Lung (tissue), 17 donors: ENCODE measurements at places on chromosomes 3 and 15. TPM values are rescaled to one million over a fixed set of nuclear protein-coding genes. Genes with fewer than 3 reads are reported as not detected.

GP9 gene
- 0.40 TPM for total RNA-seq

DNA sequence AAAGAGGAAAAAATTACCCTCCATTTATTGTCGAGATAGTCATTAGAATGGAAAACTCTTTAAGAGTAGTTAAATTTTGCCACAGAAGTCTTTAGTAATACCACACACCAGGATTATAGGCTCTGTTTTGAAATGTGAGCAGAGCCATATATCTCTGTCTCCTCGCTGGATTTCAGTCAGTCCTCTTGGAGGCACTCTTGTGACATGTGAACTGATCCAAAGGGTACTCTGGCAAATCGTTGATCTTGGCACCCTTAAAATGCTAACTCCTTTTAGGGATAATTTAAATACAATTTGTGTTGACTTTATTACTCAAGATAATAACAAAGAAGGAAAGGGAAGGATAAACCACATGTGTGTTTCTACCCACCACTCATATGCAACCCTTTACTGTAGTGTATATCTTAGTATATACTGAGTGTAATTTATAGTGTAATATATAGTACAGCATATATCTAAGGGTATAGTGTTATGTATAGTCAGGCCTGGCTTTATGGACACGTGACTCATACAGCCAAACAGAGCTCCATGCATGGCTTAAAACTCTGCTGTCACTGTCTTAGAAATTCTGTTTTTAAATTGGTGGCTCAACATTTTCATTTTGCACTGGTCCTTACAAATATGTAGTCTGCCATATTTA, 12.3 kb upstream of the KPNA4 start:
- no peak overlapping the region for H3K4me3 ChIP-seq
- H3K4me1 ChIP-seq = peaks cover 2% of the 10 kb centered on the region
- no peaks in the 10 kb centered on the region for H3K27me3 ChIP-seq
- no peak for DNase-seq
- H3K27ac ChIP-seq = no peak overlapping the region

DNA sequence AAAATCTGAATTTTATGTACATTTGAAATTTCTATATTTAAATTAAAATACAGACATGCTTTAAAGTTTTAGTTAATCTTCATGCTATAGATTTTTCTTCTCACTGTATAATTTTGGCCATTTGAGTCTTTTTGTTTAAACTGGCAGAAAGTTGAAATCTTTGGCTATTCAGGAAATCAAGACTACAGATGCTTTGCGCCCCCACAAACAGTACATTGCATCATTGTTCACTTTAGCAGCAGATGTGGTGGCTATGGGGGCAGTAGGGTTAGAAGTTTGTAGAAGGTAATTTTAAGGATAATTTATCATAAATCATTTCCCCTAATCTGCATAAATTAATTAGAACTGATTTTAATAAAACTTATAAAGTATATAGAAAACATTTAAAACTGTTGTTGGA, 20.9 kb downstream of the SPPL2A start:
- no peak for DNase-seq
- H3K4me3 ChIP-seq = no peak overlapping the region
- H3K27me3 ChIP-seq = no peaks in the 10 kb centered on the region
- no peaks in the 10 kb centered on the region for H3K36me3 ChIP-seq

GRCh38 chr15:98442901-98443300, 205.4 kb upstream of the IGF1R start:
- peaks cover 8% of the 10 kb centered on the region for H3K4me1 ChIP-seq
- no peaks in the 10 kb centered on the region for H3K27me3 ChIP-seq
- H3K27ac ChIP-seq = no peak overlapping the region
- H3K4me3 ChIP-seq = no peak overlapping the region
- no peaks in the 10 kb centered on the region for H3K36me3 ChIP-seq

DNA sequence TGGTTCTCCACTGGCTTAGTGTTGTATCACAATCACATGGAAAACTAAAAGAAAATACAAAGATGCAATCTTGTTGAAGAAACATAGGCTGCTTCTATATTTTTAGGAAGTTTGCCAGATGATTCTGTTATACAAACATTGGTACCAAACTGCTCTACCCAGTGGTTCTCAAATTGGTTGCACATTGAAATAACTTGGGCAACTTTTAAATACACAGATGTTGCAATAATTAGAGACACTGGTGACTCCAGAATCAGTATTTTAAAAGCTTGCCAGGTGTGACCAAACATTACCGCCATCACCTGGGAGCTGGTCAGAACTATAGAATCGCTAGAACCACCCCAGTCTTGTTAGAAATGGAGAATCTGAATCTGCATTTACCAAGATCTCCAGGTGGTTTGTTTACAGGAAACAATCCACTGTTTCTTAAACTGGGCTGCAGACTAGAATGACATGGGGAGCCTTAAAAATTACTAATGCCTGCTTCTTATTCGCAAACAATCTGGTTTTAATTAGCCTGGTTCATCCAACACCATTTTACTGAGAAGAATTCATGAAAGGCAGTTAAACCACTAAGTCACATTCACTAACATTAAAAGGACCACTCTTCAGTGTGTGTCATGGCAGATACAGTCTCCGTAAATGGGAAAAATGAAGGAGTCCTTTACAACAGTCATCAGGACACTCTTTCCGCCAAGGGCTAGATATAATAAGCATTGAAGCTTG, 76.5 kb downstream of the ACAP2 start:
- H3K36me3 ChIP-seq = peaks cover 2% of the 10 kb centered on the region
- H3K4me1 ChIP-seq = no peaks in the 10 kb centered on the region
- no peak overlapping the region for H3K27ac ChIP-seq
- no peak for DNase-seq
- H3K27me3 ChIP-seq = no peaks in the 10 kb centered on the region

DNA sequence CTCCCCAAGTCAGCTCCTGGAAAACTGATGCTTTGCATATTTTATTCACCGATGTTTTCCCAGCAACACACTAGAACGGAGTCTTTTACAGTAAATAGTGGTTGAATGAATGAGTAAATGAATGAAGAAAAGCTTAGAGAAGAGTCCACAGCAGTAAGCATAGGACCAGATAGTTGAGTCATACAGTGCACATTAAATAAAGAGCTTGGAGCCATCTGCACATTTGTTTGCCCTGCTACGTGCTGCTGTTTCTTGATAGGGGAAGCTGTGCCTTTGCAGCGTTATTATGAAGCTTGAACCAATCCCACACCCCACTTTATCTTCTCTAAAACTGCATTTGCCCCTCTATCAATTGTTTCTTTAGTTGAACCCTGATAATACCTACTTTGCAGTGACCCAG, 1.2 kb downstream of the FAM98B start:
- H3K27me3 ChIP-seq = no peaks in the 10 kb centered on the region
- peaks cover 7% of the 10 kb centered on the region for H3K4me1 ChIP-seq
- no peak overlapping the region for H3K27ac ChIP-seq

TTC23 gene
- 14.6 TPM for total RNA-seq

GHSR gene
- not detected for total RNA-seq
